ENCODE measurements at places on chromosomes 6 and 20.
A peak's percentile ranks its signal among the peaks of the same experiment; 100 is the strongest.

DNA sequence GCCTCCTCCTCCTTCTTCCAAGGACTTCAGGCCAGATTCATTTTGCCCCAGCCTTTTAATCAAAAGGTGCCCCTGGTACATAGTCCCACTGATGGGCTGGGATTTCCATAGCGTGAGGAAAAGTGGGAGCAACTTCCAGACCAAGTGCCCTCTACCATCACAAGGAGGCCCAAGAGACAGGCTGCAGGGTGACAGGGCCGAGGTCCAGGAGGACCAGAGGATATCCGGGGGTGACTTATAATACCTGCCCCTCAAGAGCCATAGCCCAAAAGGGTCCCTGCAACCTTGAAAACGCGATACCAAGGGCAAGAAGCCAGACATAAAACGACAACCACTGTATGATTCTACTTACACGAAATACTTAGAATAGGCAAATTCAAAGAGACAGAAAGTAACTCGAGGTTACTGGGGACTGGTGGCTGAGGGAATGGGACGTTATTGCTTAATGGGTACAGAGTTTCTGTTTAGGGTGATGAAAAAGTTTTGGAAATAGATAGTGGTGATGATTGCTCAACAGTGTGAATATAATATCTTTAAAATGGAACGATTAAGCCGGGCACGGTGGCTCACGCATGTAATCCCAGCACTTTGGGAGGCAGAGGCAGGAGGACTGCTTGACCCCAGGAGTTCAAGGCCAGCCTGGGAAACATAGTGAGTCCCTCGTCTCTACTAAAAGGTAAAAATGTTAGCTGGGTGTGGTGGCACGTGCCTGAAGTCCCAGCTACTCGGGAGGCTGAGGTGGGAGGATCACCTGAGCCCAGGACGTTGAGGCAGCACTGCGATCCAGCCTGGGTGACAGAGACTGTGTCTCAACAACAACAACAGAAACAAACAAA is 71.9 kb downstream of the NOL4L start:
- no peak overlapping the region for H3K27ac ChIP-seq
- DNase-seq, result no peak
- no peaks in the 10 kb centered on the region for H3K4me1 ChIP-seq
- no peak overlapping the region for H3K4me3 ChIP-seq
- peaks cover 10% of the 10 kb centered on the region for H3K27me3 ChIP-seq

DNA sequence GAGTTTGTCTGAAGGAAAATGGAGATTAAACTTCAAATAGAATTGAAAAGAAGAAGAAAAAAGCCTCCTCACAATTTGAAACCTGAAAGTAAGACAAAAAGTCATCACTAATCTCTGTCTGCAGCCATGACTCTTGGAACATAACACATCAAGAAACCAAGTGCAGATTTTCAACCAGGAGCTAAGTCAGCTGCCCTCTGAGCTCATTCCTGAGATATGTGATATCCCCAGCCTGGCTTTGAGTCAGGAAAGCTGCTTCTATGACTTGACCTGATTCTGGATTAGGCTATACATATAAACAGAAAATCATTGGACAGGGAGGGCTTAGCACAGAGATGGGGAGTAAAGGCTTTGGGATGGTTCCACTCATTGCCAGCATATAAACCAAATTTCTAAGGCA is 891.4 kb downstream of the TFAP2A start:
- peak; percentile 58 for DNase-seq
- H3K4me3 ChIP-seq, result no peak overlapping the region
- H3K27me3 ChIP-seq, result no peaks in the 10 kb centered on the region
- H3K4me1 ChIP-seq, result peaks cover 15% of the 10 kb centered on the region

GRCh38 chr6:4358414-4359107 is 223.2 kb upstream of the ECI2 start:
- no peaks in the 10 kb centered on the region for H3K27me3 ChIP-seq
- no peaks in the 10 kb centered on the region for H3K36me3 ChIP-seq
- H3K27ac ChIP-seq, result peak overlapping the region; percentile 97
- H3K4me1 ChIP-seq, result peaks cover 26% of the 10 kb centered on the region
- H3K4me3 ChIP-seq, result peak overlapping the region; percentile 45

- no peaks in the 10 kb centered on the region for H3K4me1 ChIP-seq
- no peak overlapping the region for H3K27ac ChIP-seq
- no peak for DNase-seq
- H3K4me3 ChIP-seq, result no peak overlapping the region
These were observed 119.1 kb downstream of the PKHD1 start for GRCh38 chr6:51968265-51968664.

GRCh38 chr6:152100183-152100618 is 292.7 kb downstream of the ESR1 start:
- no peak overlapping the region for H3K27ac ChIP-seq
- no peaks in the 10 kb centered on the region for H3K36me3 ChIP-seq
- no peak overlapping the region for H3K4me3 ChIP-seq
- H3K4me1 ChIP-seq, result peaks cover 33% of the 10 kb centered on the region
- no peak for DNase-seq
- no peaks in the 10 kb centered on the region for H3K27me3 ChIP-seq

- peaks cover 44% of the 10 kb centered on the region for H3K4me1 ChIP-seq
- H3K27ac ChIP-seq, result peak overlapping the region; percentile 98
- no peaks in the 10 kb centered on the region for H3K36me3 ChIP-seq
- H3K27me3 ChIP-seq, result no peaks in the 10 kb centered on the region
These were observed 159.2 kb downstream of the GMPR start for GRCh38 chr6:16397623-16398022.

DNA sequence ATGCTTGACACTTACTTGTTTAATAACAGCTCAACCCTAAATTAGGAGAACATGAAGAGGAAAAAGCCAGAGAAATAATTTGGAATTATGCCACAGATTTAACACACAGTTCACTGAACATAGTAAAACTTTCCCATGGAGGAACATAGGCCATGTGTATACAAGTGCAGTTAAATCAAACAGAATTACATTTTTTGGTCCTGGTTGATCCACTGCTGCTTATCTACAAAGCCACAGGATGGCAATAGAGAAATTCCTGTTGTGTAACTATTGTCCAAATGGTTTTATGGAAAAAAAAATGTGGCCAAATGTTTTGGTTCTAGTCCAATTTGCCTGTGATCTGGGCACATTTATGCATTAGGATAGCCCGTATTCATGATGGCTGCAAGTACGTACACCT is 136.8 kb downstream of the ALDH8A1 start:
- H3K27ac ChIP-seq, result no peak overlapping the region
- no peak for DNase-seq
- H3K27me3 ChIP-seq, result no peaks in the 10 kb centered on the region
- no peaks in the 10 kb centered on the region for H3K36me3 ChIP-seq

GRCh38 chr20:8250539-8251200 is 118.6 kb downstream of the PLCB1 start:
- no peaks in the 10 kb centered on the region for H3K4me1 ChIP-seq
- DNase-seq, result no peak
- H3K27ac ChIP-seq, result no peak overlapping the region
- H3K4me3 ChIP-seq, result no peak overlapping the region
- no peaks in the 10 kb centered on the region for H3K27me3 ChIP-seq

DNA sequence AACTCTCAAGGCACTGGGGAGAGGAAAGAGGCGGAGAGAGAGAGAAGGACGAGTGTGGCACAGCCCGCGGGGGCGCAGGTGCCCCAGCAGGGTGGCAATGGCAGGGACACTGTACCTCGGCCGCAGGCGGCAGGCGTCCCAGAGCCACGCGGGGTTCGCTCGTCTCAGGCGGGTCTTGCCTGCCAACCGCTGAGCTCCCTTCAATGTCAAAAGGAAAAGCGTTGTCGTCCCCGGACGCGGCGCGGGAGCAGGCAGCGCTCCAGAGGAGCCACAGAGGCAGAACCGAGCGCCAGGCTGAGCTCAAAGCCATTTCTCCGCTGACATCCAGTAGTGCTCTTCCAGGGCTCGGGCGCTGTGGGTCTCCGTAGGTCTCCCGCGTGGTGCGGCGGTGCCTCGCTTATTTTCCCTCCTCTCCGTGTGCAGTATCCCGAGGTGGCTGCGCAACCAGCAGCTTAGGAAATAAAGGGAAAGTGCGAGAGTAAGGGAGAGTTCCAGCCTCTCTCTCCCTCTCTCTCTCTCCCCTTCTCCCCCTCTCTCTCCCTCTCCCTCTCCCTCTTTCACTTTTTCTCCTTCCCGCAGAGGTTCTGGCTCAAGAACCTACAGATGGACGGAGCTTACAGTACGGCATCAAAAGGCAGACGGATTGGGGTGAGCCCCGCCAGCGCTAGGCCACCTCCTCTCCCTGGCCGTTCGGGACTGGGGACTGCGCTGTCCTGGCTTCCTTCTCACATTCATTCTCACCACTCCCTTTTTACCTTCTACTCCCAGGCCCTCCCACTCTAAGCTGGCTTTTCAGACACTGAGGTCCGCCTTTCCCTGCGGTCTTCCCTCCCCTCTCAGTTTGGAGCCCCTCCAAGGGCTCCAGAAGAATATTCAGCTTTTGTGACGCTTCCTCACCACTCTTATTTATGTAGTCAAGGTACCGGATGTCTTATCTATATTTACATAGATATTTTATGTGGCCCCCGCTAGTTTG is at the start of gene LAMA4:
LAMA4 (minus strand) TSS at position 727 of the 976 bp plus-strand sequence; CDS start at position 310, 417 bp downstream.
- peaks cover 18% of the 10 kb centered on the region for H3K36me3 ChIP-seq
- DNase-seq, result peak; percentile 85
- H3K27ac ChIP-seq, result peak within 1 kb of the TSS; percentile 93
- peak within 1 kb of the TSS; percentile 95 for H3K4me3 ChIP-seq

- H3K27ac ChIP-seq, result no peak overlapping the region
- H3K36me3 ChIP-seq, result no peaks in the 10 kb centered on the region
- H3K4me1 ChIP-seq, result peaks cover 6% of the 10 kb centered on the region
- H3K4me3 ChIP-seq, result no peak overlapping the region
- no peak for DNase-seq
These were observed 121.7 kb upstream of the JAG1 start for GRCh38 chr20:10795286-10796026.

DNA sequence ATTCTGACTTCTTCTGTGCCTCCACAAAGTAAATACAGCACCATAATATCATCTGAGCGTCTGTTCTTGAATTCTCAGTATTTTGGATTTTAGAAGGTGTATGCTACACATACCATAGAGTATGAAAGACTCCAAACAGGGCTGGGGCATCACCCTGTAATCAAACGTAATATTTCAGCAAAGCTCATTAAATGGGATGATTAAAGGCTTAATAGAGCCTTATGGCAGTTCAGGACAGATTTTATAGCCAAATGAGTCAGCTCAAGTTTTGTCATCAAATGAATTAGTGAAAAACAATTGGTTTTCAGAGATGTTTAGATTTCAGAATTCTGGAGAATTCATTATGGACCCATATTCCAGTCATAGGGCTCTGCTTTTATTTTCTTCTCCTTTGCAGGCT is 68.9 kb downstream of the TULP4 start:
- H3K4me1 ChIP-seq, result peaks cover 16% of the 10 kb centered on the region
- no peak overlapping the region for H3K27ac ChIP-seq

DNA sequence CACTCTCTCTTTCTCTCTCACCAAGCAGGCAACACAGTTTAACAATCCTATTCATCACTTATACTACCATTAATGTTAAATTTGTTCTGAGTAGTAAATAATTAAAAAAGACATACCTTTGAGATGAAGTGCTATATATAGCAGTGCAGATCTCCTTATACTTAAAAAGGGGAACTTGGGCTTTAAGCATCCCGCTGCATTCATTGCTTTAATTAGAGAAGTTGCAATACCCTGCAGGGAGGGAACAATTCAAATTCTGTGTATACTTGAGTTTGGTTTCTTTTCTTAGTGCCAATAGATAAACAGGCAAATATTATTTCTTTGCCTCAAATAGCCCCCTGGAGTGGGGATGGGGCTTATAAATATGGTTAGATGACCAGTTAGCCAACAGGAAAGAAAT is 10.8 kb upstream of the ZBTB24 start:
- H3K4me3 ChIP-seq, result no peak overlapping the region
- no peaks in the 10 kb centered on the region for H3K36me3 ChIP-seq
- H3K27me3 ChIP-seq, result peaks cover 11% of the 10 kb centered on the region
- H3K4me1 ChIP-seq, result no peaks in the 10 kb centered on the region
- no peak for DNase-seq

- no peak overlapping the region for H3K27ac ChIP-seq
- peak; percentile 88 for DNase-seq
- H3K4me3 ChIP-seq, result no peak overlapping the region
These were observed 49.9 kb downstream of the ATG5 start for GRCh38 chr6:106275692-106276091.

DNA sequence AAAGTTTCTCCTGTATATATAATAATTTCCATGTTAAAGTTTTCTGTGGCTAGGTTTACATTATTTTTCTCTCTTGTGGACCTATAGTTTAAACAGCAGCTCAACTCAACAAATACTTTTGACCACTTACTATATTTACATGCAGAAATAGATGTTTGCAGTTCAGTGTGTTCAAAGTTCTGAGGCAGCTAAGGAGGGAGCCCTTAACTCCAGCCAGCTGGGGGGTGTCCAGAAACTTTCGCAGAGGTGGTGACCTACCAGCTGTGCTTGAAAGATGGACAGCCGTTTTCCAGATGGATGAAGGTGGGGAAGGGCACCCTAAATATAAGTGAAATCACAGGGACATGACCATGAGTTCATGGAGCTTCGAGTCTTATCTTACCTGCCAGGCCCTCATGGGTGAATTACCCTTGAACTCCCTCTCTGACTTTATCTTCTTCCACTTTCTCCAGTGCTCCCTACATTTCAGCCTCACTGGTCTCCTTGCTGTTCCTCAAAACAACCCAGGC is 33.4 kb downstream of the DHX35 start:
- peaks cover 16% of the 10 kb centered on the region for H3K36me3 ChIP-seq
- no peak overlapping the region for H3K4me3 ChIP-seq
- DNase-seq, result peak; percentile 10
- H3K27me3 ChIP-seq, result no peaks in the 10 kb centered on the region

- DNase-seq, result no peak
- H3K27ac ChIP-seq, result no peak overlapping the region
- H3K4me3 ChIP-seq, result no peak overlapping the region
- no peaks in the 10 kb centered on the region for H3K36me3 ChIP-seq
These were observed 6.9 kb upstream of the RTF2 start for GRCh38 chr20:56461576-56461975.

- peak; percentile 5 for DNase-seq
- no peaks in the 10 kb centered on the region for H3K36me3 ChIP-seq
- peaks cover 15% of the 10 kb centered on the region for H3K4me1 ChIP-seq
- no peaks in the 10 kb centered on the region for H3K27me3 ChIP-seq
These were observed 1061.8 kb upstream of the CITED2 start for GRCh38 chr6:140436023-140436811.

GRCh38 chr20:37296371-37296770 is 6.9 kb downstream of the MANBAL start:
- H3K36me3 ChIP-seq, result peaks cover 16% of the 10 kb centered on the region
- no peak for DNase-seq
- H3K27ac ChIP-seq, result peak overlapping the region; percentile 89
- H3K4me1 ChIP-seq, result peaks cover 58% of the 10 kb centered on the region
- no peak overlapping the region for H3K4me3 ChIP-seq

DNA sequence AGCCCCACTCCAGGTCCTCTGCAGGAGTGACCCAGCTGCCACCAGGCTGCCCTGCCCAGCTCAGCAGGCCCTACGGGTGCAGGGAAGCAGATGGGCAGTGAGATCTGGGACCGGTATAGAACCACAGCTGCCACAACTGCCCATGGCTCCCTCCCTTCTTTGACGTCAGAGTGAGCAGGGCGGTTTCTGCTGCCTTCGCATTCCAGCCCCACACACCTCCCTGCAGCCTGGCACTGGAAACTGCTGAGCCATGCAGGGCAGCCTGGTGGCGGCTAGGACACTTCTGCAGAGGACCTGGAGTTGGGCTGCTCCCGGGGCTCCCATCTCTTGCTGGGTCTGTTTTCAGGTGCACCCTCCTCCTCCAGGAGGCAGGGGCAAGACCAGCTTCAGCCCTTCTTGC is 101.6 kb upstream of the CD93 start:
- no peaks in the 10 kb centered on the region for H3K36me3 ChIP-seq
- no peaks in the 10 kb centered on the region for H3K4me1 ChIP-seq
- H3K27ac ChIP-seq, result no peak overlapping the region
- H3K27me3 ChIP-seq, result peaks cover 9% of the 10 kb centered on the region

GRCh38 chr6:136791296-136792094 is 782 bp downstream of the MAP3K5 start:
- peaks cover 27% of the 10 kb centered on the region for H3K4me1 ChIP-seq
- H3K27ac ChIP-seq, result peak overlapping the region; percentile 73
- peak; percentile 58 for DNase-seq
